ENCODE measurements at places on chromosomes 1 and 21.

GRCh38 chr1:29256979-29257804 lies 20.9 kb downstream of the PTPRU start:
- DNase-seq = no peak

DNA sequence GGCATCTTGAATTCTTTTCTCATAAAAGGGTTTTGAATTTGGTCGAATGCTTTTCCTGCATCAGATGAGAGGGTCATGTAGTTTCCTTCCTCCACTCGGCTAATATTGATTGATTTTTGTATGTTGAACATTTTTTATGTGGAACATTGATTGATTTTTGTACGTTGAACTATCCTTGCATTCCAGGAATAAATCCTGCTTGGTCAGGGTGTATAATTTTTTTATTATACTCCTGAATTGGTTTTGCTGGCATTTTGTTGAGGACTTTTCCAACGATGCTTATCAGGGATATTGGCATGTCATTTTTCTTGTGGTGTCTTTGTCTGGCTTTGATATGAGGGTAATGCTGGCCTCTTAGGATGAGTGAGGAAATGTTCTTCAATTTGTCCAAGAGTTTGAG lies 8.5 kb downstream of the TMEM240 start:
- DNase-seq = no peak

GRCh38 chr21:28826021-28826420 lies 166.7 kb downstream of the LTN1 start:
- no peak for DNase-seq

- no peak for DNase-seq
Observed at GRCh38 chr1:184210031-184210430, 158.5 kb downstream of the TSEN15 start.

Measured in activated T-helper 1 cell treated with anti-CD3 and anti-CD28 coated beads, Interleukin-2, amount 50 U/mL, for 16 hours (primary cell).